ENCODE measurements at places on chromosomes 3 and 15.

DNA sequence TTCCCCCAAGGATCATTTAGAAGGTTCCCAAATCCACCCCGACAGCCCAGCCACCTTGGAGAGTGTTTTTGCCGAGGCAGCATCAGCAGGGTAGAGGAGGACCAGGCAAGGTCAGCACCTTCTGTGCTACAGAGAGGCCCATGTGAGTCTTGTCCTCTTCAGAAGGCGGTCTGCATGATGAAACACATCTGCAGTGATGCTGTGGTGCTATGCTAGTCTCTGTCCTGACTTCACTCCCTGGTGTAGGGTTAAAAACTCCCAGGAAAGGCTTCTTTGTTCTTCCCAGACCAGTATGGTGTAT is 87.9 kb downstream of the ITPR1 start:
- no peak for ATAC-seq

GRCh38 chr3:184481984-184482671 is 79.5 kb upstream of the EPHB3 start:
- no peak for ATAC-seq

DNA sequence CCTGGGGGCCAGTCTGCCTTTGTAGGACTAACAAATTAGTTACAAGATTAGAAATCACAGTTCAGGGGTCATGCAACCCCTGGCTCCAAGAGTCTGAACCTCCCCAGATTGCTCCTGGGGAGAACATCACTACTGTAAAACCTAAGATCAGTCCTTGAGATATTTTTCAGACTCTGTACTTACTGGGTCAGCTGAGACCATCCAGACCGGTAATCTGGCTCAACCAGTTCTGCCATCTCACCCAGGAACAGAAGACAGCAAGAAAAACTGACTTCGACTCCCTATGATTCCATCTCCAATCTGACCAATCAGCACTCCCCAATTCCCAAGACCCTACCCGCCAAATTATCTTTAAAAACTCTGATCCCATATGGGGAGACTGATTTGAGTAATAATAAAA is 47.5 kb downstream of the NMD3 start:
- no peak for ATAC-seq

GRCh38 chr15:88029696-88030095 is 226.8 kb downstream of the NTRK3 start:
- ATAC-seq = no peak

DNA sequence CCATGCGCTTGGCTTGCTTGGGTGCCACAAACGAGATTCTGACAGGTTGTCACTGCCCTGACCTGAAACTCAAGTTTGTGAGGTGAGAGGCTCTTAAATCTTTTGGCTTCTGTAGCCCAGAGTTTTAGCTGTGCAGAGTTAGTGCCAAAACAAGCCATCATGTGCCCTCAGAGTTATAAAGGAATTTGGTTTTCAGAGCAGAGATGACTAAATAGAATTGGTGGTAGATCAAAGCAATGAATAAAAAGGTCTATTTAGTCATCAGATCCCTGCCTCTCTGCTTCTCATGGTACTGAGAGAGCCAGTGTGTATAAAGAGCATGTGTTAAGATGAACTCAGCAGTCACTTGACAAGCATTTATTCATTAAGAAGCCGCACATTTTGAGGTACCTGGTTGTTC is 207.5 kb upstream of the DPH6 start:
- ATAC-seq = peak; percentile 24

- ATAC-seq = no peak
Measured at GRCh38 chr3:142608631-142609030, 12.4 kb downstream of the PLS1 start.

DNA sequence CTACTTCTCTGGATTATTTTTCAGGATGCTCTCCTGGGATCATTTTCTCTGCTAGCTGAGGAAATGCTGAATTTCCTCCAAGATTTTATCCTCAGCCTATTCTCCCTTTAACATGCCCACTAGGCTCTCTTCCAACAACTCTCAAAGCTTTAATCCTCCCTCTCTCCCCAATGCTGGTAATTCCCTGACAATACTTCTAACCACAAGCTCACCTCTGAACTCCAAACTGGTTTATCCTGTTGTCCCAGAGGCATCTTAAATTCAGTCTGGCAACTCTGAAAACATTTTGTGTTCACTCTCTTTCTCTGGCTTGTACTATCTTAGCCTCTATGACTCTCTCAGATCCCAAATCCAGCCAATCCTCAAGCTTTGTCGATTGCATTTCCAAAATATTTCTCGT is 490.3 kb downstream of the MECOM start:
- ATAC-seq = no peak

DNA sequence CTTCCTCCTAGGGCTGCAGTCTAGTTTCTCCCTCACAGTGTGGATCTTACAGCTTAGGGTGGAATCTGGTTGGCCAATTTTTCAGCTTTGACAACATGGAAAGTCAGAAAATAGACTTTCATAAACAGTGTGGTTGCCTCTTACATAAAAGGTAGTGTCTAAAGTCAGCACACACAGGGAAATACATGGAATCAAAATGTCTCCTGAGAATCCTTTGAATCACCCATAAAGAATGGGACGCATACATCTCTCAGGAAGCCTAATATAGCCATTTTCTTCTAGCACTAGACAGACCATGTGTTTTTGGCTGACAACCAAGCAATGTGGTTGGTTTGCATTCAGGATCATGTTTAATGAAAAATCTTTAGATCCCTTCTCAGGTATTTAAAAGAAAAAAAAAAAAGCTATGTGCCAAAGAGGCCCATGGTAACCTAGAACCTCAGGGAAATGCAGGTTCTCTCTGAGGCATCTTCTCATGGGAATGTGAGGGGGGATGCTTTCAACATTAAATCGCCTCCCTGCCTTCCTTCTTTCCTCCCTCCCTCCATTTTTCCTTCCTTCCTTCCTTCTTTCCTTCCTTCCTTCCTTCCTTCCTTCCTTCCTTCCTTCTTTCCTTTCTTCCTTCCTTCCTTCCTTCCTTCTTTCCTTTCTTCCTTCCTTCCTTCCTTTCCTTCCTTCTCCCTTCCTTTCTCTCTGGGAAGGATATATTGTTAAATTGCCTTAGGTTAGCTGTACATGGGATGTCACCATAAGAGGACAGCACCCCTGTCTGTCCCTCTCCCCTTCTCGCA is 34.3 kb upstream of the ZBTB38 start:
- no peak for ATAC-seq

GRCh38 chr3:56123487-56123886 is 344.8 kb downstream of the ERC2 start:
- ATAC-seq = no peak

- no peak for ATAC-seq
Measured at GRCh38 chr15:43524254-43524845, 6.9 kb downstream of the MAP1A start.

GRCh38 chr3:174120997-174121396 is 723.5 kb downstream of the NLGN1 start:
- ATAC-seq = no peak

- peak; percentile 53 for ATAC-seq
Measured at GRCh38 chr3:52682016-52682415, 3.7 kb downstream of the PBRM1 start.

GRCh38 chr15:52567871-52568600 is 794 bp downstream of the ARPP19 start:
- peak; percentile 38 for ATAC-seq

GRCh38 chr3:17023006-17023664 is 138.4 kb downstream of the PLCL2 start:
- ATAC-seq = no peak

DNA sequence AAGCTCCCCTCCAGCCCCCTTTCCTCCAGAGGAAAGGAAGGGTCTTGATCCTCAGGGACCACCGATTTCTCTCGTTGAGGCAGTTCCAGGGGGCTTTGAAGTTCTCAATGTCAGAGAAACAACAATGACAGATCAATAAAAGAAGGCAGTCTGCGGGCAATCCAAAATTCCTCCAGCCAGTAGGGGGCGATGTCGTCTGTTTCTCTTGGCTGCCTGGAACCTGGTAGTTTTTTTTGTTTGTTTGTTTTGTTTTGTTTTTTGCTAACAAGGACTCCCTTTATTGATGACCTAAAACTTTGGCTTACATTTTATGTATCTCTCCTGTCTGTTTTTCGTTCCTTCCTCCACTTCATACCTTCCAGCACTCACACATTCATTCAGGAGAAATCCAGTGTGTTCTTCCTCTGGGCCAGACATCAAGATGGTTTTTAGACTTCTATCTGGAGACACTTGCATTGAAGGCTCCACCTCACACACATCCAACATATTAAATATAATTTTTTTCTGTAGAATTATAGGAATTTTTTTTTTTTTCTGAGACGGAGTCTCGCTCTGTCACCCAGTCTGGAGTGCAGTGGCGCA is 276.6 kb downstream of the RPLP1 start:
- peak; percentile 63 for ATAC-seq

DNA sequence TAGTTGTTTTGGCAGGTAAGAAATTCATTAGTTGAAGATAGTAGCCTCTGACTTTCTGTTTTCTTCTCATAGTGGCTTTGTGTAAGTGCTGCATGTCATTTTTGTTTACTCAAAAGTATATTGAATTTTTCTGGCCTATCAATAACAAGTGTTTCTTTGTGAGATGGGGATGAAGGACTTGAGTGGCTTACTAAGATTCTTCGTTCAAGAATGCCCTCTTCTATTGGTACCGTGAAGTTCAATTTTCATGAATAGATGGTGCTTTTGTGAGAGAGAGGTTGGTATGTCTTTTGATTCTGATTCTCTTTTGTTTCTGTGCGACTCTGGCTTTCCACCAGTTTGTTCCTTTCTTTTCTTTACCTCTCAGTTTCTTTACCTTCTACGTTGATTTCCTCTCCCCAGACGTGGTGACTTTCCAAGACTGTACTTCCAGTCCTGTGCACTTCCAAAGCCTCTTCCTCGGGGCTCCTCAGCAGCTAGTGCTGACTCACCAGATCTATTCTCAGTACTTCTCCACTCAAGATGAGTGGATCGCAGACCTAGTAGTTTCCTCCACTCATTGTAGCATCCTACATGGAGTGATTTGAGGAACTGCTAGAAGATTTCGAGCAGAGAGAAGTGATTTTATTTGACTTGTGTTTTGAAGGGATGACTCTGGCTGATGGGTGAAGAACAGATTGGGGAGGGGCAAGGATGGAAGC is 82.0 kb upstream of the EPHB3 start:
- no peak for ATAC-seq

GRCh38 chr3:73024836-73025235 is 28.2 kb downstream of the PPP4R2 start:
- ATAC-seq = no peak

DNA sequence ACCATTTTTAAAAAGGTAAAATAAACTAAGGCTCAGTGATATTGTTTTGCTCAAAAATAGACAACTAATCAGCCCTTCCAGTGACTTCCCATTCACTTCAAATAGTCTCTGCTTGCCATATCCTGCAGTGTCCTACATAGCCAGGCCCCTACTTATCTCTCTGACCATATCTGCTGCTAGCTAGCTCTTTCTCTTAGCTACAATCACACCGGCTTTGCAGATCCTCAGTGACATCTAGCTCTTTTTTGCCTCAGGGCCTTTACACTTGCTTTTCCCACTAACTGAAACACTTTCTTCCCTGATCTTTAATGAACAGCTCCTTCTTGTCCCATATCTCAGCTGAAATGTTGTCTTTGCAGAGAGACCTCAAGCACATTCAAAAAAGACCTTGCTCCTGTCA is 161.3 kb downstream of the IL5RA start:
- no peak for ATAC-seq

DNA sequence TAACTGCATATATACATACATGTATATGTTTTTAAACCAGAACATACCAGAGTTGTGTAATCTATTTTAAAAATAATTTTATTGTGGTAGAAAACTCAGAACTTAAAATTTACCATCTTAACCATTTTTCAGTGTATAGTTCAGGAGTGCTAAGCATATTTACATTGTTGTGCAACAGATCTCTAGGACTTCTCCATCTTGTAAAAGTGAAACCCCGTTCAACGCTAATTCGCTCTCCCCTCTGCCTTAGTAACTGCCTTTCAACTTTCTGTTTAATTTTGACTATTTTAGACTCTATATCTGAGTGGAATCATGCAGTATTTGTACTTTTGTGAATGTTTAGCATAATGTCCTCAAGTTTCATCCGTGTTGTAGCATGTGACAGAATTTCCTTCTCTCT is 51.8 kb upstream of the SSR3 start:
- no peak for ATAC-seq

- no peak for ATAC-seq
Measured at GRCh38 chr15:76968306-76968705, 26.6 kb upstream of the PSTPIP1 start.

DNA sequence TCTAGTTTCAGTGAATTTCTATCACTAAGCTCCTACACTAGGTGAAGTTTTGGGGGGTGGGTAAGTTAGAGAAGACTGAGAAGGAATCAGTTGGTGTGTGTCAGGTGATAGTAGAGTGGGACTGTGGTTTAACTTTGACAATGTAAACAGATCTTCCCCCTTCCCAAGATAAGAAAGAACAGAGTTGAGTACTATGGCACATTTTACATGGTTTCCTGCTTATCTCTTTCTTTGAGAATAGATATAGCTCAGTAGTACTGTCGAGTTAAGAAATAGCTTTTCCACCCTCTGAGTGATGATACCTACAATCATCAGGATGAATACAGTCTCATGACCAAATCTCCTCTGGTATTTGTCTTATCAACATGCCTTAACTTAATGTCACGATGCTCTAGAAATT is 42.8 kb downstream of the GAP43 start:
- ATAC-seq = no peak

DNA sequence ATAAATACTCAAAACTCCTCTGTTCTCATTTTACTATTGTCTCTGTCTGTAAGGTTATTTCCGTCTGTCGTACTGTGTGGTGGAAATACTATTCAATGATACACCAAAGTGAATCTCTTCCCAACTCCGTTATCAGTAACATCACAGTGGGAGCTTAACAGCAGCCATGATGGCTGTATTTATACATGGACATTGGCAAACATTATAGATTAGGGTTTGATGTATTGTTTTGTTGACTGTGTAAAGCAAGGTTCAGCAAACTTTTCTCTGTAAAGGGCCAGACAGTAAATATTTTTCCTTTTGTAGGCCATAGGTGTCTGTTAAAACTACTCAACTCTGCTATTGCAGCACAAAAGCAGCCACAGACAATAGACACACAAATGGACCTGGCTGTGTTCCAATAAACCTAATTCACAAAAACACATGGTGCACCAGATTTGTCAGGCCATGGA is 23.2 kb downstream of the LIPC start:
- ATAC-seq = no peak
